ENCODE measurements at places on chromosomes 2 and 18.

- no peak for DNase-seq
These were observed 361.9 kb downstream of the NYAP2 start for GRCh38 chr2:225761396-225761795.

DNA sequence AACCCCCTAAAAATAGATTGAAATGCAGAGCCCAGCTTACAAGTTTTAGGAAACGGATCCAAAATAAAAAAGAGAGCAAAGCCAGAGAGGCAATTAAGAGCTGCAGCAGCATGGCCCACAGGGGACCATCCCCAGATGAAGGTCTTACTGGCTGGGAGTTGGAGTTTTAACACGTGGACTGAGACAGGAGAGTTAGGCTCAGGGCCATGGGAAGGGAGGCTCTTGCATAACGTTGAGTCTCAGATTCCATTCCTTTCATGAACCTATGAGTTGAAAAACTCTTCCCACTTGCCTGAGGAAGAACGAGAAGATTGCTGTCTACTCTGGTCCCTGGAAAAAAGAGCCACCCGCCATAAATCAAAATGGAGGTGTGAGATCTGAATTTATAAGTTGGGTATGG, 101.8 kb upstream of the NDUFV2 start:
- no peak for DNase-seq

GRCh38 chr2:36490749-36491148, 107.2 kb downstream of the FEZ2 start:
- DNase-seq: no peak

GRCh38 chr2:173386021-173386737, 31.5 kb downstream of the CDCA7 start:
- DNase-seq: no peak

GRCh38 chr18:36582988-36583745, 245.6 kb downstream of the TPGS2 start:
- no peak for DNase-seq

DNA sequence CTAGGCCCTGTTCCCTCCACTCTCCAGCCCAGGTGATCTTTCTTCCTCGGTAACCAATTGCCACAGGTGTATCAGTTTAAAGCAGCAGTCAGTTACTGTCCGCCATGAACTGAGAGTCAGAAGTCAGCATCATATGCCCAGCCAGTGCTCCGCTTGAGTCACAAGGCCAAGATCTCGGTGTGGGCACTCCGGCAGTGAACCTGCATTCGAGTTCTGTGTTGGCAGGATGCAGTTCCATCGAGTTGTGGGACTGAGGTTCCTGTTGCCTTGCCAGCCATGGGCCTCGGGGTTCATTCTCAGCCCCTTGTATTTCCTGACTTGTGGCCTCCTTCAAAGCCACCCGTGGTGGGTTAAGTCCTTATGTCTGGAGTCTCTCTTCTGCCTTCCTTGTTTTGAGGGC, 3.1 kb upstream of the TMEM185B start:
- no peak for DNase-seq

GRCh38 chr2:233471291-233472035, 95.1 kb downstream of the USP40 start:
- no peak for DNase-seq

GRCh38 chr2:160336105-160336504, 136.0 kb upstream of the ITGB6 start:
- DNase-seq: peak; percentile 32

DNA sequence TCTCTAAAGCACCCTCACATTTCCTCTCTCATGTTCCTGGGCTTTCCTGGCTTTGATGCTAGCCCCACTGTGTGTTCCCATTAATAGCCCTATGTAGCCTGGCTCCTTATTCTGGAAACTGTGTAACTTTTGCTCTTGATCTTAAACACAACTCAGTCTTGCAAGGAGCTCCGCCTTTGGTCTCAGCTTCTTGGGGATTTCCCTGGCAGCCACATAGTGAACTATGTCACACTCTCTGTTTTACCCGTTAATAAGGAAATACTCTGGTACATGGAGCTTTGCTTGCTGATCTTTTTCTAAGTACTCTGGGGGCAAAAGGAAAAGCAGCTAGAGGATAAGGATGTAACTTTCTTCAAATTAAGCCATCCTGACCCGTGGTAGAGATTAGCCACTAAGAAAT, 259.3 kb downstream of the NEDD4L start:
- DNase-seq: peak; percentile 59

DNA sequence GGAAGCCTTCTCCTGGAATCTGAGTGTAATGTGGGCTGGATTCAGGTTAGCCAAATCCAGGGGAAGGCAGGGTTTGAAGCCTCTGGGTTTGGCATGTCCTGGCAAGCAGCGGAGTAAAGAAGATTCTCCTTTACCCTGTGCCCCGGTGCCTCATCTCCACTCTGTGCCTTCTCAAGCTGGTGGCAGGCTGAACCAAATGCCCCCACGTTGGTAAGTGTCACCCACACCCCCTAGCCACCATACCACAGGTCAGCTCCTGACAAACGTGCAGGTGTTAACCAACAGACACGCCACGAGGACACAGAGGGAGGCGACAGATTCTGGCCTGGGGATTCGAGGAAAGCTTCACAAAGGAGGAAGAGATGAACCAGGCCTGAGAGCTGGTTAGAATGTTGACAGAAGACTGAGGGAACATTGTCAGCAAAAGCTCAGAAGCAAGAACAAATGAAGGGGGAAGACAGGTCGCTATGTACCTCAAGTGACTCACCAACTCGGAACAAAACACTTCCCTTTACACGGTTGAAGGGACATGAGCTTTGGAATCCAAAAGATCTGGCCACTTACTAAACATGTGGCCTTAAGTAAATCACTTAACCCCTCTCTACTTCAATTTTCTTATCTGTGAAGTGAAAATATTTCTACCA, 85.2 kb upstream of the LCLAT1 start:
- no peak for DNase-seq

DNA sequence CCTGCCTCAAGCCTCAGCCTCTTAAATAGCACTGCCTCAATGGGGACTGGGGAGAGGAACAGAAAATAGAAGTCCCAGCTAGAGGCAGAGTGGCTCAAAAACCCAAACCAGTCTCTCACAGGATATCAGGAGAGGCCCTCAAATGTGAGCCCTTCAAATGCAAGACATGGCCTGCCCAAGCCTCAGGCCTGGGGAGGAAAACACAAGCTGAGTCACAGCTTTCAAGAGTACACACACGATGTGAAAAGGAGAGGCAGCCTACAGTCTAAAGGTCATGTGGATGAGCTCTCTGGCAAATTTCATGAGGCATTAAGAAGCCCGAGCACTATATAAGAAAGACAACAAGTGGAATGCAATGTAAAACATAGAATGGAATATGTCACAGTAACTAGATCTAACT, 316.6 kb upstream of the MEX3C start:
- no peak for DNase-seq

DNA sequence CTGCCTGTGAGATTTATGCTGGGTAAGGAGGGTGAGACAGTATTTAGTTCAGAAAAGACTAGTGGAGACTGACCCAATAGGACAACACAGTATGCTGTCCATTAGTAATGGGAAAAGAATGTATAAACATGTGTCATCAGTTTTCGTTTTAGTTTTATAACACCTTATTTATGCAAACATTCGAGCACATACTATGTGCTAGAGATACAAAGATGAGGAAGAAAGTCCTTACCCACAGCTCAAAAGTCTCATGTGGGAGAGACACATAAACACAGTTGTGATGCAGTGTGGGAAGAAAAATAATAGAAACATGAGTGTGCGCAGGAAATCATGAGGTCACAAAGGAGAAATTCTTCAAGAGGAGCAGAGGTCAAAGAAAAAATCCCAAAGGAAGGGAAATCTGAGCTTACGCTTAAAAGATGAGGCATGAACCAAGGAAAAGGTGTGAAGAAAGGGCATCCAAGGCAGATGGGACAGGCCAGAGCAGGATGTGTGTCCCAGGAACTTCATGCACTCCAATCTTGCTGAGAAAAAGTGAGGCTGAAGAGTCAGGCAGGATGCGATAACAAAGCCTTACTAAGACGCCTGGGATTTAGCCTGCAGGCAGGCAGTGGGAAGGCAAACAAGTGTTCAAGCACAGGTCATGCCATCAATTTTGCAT, 8.1 kb downstream of the METTL21A start:
- DNase-seq: no peak

GRCh38 chr2:146873646-146874259, 971.1 kb upstream of the ACVR2A start:
- DNase-seq: no peak

DNA sequence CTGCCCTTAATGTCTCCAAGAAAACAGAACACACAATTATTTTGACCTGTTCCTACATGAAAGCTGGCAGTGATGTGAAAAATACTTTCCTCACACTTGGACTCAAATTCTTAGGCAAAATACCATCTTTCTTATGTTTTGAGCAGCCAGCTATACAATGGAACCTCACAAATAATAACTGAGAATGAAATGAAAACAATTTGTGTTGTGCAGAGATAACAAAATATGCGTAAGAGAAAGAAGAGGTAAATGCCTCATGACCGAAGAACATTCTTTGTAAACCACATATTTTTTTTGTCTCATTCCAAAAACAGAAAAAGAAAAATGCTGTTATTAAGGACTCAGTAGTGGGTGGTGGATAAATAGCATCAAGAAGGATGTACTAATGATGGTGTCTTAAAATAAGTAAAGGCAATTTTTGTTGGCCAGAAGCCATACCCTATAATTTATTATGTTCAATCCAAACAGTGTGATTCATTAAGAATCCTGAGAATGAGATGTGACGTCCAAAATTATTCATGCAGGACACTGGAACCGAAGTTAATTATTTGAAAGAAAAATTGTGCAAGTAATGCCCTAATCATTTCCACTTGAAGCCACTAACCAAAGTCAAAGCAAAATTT, 193.0 kb upstream of the NETO1 start:
- DNase-seq: no peak

- DNase-seq: no peak
These were observed 388.9 kb upstream of the RGPD4 start for GRCh38 chr2:107437807-107438206.

DNA sequence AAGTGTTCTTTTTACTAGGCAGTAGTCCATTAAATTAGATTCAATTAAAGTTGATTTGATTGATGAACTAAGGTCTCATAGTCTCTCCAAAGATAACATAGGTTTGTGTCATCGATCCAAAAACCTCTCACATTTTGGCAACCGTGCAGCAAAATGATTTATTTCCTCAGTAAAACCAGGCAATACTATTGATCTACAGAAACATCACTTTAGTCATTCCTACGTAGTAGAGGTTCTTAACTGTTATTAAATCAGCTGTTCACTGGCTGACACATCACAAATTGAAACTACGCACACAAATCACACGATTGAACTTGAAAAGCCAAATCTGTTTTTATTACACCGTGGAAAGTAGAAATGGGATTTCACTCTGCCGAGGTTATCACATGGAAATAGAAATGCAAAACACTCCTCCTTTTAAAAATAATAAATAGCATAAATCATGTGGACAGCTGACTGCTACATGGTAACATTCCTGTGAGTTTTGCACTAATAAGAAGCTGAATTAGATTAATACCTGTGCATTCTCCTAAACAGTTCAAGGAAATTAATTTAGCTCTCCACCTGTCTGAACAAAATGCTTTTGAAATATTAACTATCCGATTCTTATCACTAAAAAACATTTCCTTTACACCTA, 262.5 kb downstream of the CDH20 start:
- no peak for DNase-seq

GRCh38 chr2:148917431-148917830, 42.4 kb downstream of the KIF5C start:
- peak; percentile 26 for DNase-seq

- DNase-seq: no peak
These were observed 42.2 kb downstream of the PHLPP1 start for GRCh38 chr18:62757399-62758010.

DNA sequence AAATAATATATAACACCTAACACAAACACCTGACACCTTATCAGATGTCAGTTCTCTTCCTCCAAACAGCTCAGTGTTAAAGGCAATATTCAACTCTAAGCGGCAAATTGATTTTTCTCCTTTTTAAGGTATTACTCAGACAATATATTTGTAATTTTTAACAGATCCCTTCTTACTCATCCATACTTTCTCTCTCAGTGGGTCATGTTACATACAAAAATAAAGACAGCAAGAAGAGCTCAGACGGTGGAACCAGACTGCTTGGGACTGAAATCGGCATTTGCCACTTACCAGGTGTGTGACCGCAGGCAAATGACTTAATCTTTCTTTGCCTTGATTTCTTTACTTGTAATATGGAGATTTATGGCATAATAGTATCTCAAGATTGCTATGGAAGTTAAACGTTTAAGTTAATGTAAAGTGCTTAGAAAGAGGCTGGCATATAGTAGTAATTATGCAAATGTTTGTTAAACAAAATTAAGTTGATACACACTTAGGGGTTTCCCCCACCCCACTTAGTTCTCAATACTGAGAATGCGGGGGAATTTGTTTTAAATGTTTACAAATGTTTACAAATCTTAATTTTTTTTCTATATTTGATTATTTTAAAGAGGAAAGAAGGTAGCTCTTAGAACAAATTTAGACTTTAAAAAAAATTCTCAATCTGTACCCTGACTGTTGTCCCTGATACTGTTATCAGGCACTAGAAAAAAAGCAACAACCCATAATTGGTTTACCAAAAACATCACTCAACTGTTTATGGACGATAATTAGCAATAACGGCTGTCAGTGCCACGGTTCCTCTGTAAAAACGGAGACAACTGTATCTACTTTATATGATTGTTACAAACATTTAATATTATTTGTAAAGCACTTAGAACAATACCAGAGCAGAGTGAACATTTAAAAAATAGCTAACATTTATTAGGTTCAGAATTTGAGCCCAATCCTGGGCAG, 25.6 kb downstream of the MAP3K2 start:
- DNase-seq: no peak

DNA sequence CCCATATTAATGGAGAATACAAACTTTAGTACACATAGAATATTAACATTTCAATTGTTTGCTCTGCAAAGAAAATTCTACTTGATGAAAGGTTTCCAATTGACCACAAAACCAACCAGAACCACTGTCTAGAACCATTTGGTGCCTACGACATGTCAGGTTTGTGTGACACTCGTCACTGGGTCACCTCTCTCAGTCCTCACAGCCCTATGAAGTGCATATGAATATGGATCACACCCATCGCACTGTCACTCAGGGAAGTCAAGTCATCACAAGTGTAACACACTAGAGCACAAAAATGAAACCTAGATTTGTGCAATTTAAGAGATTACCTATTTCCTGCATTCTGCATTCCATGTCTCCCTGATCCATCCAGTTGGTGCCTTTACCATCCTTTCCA, 43.7 kb downstream of the PTPN2 start:
- peak; percentile 53 for DNase-seq

GRCh38 chr2:237532160-237532559, 34.2 kb upstream of the PRLH start:
- no peak for DNase-seq

DNA sequence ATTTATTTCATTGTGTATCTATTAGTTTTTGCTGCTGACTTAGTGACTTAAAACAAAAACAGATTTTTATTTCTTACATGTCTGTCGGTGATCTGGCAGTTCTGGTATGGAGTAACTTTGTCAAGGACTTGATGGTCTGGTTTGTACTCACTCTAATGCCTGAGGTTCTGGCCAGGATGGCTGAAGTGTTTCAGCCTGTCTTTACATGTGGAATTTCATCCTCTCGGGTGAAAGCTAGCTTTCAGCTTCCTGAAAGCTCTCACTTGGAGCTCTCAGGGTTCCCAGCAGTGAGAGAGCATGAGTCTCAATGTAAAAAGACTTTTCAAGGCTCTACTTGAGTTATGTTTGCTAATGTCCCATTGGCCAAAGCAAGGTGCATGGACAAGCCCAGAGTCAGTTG, 216.4 kb downstream of the NR4A2 start:
- no peak for DNase-seq

Data from activated CD4-positive, alpha-beta T cell treated with anti-CD3 and anti-CD28 coated beads, Interleukin-2, Interleukin-6, amounts not matched to agents 100 ng/mL and 50 ng/mL, durations not matched to agents 16 hours and 8 hours (primary cell).